ENCODE measurements at places on chromosomes 13 and 19.
A peak's percentile ranks its signal among the peaks of the same experiment; 100 is the strongest.

DNA sequence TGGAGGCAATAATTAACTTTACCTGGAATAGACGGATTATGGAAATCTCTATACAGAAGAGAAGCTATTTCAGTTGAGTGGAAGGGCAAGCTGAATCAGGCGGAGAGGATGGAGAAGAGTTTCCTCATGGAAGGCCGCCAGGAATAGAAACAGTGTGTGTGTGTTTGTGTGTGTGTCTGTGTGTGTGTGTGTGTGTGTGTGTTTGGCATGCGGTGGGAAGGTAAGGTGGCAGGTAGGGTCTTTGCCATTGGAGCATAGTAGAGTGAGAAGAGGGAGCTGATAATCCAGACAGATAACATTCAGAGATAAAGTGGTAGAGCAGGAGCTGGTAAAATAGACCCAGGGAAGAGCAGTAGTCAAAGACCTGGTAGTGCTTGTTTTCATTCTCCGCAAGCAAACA, 9.2 kb upstream of the HS6ST3 start:
- no peak for DNase-seq

DNA sequence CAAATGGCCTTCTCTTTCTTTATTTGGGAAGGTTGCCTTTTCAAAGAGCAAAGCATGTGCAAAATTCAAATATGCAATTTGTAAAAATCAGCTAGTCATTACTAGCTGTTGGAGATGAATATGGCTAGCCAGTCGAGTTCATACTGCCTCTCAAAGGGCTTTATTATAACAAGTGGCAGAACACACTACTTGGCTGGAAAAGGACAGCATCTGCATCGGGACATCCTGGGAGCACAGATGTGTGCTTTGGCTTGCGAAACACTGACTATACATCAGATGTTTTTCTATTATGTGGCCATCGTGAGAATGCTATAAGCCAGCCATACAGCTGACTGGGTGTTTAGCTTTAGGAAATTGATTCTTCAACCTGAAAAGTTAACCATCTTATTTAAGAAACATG, 424.2 kb downstream of the KCTD12 start:
- DNase-seq: no peak

DNA sequence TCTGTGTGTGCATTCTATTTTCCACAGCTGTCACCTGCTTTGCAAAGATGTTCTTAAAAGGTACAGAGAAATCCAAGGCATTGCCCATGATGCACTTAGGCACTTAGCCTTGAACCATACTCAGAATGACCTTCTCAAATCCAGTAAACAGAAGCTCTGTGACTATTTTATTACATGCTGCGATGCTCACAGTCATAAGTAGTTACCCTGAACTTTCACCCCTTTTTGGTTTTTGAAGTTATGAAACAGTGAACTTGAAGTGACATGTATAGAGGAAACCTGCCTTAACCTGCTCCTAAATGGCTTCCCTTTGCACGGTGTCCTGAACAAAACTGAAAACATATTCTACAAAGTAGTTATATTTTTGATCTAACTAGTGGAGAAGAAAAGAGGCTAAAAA, 100.4 kb downstream of the SLC10A2 start:
- DNase-seq: no peak

DNA sequence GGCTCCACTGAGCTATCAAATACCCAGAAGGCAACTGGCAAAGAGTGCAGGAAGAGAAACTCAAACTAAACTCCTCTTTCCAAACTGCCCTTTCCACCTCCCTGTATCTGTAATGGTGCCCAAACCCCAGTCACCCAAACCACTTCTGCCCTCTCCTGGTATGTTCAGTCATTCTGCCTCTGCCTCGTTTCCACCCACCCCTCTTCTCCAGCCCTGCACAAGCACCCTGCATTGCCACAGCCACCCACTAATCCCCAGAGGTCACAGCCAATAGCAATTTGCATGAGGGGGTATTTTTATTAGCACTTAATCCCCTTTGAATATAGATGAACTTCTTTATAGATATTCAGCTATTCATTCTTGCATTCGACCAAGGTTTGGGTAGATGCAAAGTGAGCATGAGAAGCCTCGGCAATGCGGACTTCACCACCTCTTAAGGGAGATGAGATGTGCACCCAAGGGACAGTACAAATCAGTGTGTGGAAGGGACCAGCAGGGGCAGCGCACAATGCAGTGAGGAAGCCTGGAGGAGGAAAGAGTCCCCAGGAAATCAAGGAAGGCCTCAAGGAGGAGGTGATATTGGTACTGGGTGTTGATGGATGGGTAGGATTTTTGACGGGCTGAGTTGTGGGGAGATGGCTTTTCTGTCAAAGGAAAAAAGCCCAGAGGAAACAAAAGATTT, 12.4 kb downstream of the TMEM272 start:
- no peak for DNase-seq

DNA sequence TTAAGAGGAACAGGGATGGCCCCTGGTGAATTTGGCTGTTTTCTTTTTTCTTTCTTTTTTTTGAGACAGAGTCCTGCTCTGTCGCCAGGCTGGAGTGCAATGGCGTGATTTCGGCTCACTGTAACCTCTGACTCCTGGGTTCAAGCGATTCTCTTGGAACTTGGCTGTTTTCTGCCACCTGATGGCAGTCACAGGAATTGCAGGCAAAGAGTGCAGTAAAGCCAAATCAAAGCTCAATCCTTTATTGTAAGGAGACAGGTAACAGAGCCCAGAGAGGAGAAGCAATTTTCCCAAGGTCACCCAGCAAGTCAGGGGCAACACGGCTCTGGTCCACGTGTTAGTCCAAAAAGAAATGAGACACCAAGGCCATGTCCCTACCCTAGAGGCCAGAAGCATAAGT, 6.2 kb downstream of the TINCR start:
- no peak for DNase-seq

DNA sequence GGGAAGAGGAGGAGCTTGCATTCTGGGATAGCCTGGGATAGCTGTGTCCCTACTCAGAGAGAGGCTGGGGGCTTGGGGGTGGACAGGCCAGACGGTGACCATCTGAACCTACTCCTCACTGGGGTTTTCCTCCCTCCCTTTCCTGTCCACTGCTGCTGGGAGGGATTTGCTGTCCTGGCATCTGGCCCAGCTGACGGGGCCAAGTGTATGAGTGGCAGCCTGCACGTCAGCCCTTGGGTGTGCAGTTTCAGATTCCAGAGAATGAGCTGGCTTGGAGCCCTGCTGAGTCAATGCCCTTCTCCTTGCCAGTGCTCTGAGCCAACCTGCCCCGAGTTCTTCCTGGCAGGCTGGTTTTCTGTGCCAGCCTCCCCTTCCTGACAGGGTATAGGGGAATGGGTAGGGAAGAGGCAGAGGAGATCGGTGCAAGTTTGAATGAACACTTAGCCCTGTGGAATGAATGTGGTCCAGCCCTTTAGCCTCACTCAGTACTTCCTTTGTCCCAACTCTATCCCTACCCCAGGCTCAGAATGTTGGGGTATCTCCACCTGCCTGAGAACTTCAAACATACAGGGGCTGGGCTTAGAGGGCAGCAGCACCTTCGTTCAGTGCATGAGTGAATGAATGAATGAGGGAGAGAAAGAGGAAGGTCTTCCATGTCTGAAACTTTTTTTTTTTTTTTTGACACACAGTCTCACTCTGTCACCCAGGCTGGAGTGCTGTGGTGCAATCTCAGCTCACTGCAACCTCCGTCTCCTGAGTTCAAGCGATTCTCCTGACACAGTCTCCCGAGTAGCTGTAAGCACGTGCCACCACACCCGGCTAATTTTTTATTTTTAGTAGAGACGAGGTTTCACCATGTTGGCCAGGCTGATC, 1.8 kb upstream of the ANGPTL4 start:
- peak; percentile 97 for DNase-seq

DNA sequence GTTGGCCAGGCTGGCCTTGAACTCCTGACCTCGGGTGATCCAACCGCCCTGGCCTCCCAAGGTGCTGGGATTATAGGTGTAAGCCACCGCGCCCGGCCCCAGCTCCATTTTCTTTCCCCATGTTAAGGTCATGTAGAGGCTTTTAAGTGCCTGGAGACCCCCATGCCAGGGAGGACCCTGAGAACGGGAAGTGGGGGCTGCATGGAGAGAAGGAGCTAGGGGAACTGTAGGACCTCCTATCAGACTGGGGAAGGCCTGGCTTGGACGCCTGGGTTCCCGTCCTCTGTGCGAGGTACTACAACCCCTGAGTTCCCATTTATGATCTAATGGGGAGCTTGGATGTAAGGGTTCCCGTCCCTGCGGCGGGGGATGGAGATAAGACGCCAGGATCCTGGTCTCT, 714 bp upstream of the NPAS1 start:
- no peak for DNase-seq

- no peak for DNase-seq
These were observed 17.0 kb downstream of the ERFL start for GRCh38 chr19:41910992-41911888.

DNA sequence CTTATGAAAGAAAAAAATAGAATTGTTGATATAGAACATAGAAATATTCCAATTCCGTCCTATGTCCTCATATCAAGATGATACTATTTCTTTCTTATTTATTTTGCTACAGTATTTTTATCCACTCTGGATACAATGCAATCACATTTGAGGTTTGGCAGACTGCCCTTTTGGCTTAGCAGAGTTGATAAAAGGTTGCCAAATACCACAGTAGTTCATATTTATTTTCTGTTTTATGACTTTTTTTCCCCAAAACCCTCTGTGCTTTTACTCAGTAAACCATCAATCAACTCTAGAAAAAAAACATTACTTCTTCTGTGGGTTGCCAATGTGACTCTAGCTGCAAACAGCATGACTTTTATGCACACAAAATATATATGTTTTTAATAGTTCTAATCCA, 424.5 kb downstream of the PCDH9 start:
- no peak for DNase-seq

DNA sequence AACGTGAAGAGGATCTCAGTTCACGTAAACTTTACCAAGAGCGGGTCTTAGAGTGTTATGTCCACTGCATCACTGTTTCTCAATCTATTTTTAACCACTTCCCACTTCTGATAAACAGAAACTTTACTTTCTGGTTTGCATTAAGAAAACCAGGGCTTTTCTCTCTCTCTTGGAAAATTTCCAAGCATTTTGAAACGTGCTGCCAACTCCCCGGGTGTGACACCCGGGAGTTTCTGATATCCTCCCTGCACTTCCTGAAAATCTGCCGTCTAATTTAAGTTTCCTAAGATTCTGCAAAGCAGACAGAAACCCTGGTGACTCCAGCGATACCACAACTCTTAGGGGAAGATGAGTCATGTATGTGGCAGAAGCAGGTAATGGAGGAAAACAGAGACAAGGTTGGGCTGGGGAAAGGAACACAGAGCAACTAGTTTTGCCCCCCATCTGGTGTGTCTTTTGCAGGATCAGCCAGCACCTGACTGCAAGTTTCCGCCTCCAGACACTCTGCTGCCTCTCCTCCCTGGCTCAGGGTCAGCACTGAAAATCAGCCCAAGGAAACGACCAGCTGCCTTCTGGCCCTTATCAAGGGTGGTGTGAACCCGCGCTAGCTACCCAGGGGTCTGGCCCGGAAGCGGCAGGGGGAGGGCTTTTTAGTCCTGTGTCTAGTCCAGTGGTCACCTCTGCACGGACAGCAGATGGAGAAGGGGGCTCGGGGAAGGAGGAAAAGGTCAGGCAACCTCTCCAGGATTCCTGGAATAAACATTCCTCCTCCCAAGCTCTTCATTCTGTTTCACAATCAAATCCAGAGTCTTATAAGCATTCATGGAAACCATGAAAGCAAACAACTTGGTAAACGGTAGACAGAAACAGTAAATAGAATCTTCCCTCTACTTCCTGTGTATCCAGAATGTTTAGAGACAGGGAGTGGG, 11.3 kb upstream of the FFAR2 start:
- DNase-seq: peak; percentile 57

GRCh38 chr19:51367255-51367564, 1.0 kb upstream of the ETFB start:
- DNase-seq: peak; percentile 74

DNA sequence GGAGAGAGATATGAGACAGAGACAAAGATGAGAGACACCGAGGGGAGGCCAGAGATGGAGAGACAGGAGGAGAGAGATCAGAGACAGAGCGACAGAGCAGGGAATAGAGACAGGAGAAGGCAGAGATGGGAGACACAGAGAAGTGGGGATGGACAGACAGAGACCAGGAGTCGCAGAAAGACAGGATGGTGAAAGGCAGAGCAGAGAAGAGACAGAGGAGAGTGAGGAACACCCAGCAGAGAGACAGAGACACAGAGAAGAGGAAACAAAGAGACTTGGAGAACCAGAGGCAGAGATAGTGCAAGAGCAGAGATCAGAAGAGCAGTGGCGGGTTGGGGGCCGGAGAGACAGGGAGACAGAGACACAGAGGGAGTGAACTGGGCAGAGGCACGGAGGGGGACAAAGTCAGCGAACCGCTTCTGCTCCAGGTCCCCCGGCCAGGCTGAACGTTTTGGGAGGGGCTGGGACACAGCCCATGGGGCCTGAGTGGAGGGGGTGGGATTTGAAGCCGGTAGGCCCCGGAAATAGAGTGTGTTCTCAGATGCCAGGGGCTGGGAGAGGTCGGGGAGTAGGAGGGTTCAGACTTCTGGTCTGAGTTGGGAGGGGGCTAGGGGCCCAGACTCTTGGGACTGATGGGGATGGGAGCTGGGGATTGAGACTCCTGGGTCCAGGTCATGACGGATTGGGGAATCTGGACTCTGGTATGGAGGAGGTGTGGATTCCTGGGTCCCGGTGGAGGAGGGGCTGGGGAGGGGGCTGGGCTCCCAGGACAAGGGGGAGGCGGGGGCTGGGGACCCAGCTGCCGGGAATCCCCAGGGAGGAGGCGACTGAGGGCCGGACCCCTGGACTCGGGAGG, 654 bp downstream of the ZNF579 start:
- DNase-seq: peak; percentile 50

- DNase-seq: no peak
These were observed 14.3 kb downstream of the LRP3 start for GRCh38 chr19:33208371-33208895.

- DNase-seq: no peak
These were observed 4.8 kb upstream of the ALOX5AP start for GRCh38 chr13:30730526-30730925.

DNA sequence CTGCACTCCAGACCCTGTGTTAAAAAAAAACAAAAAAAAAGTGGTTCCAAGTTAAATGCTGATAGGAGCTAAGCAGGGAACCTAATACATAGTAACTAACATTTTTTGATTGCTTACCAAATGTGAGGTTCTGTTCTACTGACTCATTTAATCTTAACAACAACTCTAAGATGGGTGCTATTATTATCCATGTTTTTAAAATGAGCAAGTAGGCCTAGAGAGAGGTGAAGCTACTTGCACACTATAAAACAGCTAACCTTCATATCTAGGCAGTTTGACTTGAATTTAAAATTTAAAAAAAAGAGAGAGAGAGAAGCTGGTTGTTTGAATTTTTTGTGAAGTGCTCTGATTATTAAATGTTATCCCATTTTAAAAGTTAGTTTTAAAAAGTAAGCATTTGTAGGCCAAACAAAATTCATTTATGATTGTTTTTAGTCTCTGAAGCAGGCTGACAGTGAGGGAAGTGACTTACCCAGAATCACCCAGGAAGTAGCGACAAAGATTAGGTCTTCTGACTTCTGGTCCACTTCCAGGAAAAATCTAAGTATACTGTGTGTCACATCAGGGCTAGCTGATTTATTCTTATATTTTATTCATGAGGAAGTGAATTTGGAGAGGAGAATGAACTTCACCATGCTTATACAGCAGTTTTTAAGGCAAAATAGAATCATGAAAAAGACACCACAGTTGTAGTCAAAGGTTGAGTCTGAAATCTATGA, 2.4 kb downstream of the SIGLECL1 start:
- DNase-seq: no peak

GRCh38 chr19:1907563-1908363, 2.6 kb downstream of the ADAT3 start:
- DNase-seq: no peak
